ENCODE measurements at places on chromosomes 7 and 10. TPM values are rescaled to one million over a fixed set of nuclear protein-coding genes. Genes with fewer than 3 reads are reported as not detected.

GRCh38 chr7:26658389-26659084 lies 205.9 kb downstream of the SKAP2 start:
- H3K27me3 ChIP-seq: peaks cover 21% of the 10 kb centered on the region
- DNase-seq: no peak
- no peaks in the 10 kb centered on the region for H3K4me1 ChIP-seq
- no peak overlapping the region for H3K27ac ChIP-seq
- no peak overlapping the region for H3K4me3 ChIP-seq
- no peaks in the 10 kb centered on the region for H3K36me3 ChIP-seq

DNA sequence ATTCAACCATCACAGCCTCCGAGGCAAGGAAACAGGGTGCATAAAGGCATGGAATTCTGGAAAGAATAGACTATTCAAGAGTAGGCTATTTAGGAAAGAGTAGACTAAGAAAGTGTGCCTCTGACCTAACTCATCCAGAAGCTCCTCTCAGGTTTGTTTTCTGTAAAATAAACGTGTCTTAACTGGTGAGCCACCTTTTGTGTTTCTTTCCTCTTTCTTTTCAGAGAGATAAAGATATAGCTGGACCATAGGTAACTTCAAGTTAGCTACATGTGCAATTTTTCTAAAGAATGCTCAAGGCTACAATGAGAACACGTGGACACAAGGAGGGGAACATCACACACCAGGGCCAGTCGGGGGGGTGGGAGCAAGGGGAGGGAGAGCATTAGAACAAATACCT lies 577.0 kb downstream of the TYW1 start:
- no peaks in the 10 kb centered on the region for H3K36me3 ChIP-seq
- H3K4me3 ChIP-seq: no peak overlapping the region
- no peaks in the 10 kb centered on the region for H3K4me1 ChIP-seq
- H3K27ac ChIP-seq: no peak overlapping the region

- DNase-seq: no peak
- H3K4me3 ChIP-seq: no peak overlapping the region
- H3K4me1 ChIP-seq: no peaks in the 10 kb centered on the region
- H3K27me3 ChIP-seq: peaks cover 5% of the 10 kb centered on the region
- peaks cover under 1% of the 10 kb centered on the region for H3K36me3 ChIP-seq
These were observed 114.7 kb downstream of the PDGFA start for GRCh38 chr7:404812-405488.

The ING3 gene
- total RNA-seq: 45.1 TPM

The HOXA5 gene
- not detected for total RNA-seq

DNA sequence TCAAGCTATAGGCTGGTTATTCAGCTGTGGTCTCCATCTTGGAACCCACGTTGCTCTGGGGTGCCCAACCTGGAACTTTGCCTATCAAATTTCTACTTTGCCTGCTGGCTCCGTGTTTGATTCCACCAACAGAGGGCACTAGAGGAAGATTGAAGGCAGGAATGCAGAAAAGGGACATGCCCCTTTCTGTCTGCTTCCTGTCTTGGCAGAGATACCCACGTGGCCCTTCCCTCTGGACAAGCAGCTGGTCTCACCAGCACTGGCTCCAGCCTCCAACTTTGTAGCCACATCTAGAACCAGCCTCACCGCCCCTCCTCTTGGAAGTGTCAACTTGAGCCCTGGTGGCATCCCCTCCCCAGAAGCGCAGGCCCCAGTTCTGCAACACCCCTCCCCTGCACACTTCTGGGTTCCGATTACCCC lies 52.1 kb upstream of the ZNF438 start:
- H3K27me3 ChIP-seq: no peaks in the 10 kb centered on the region
- no peak overlapping the region for H3K4me3 ChIP-seq
- peak; percentile 76 for DNase-seq
- H3K36me3 ChIP-seq: no peaks in the 10 kb centered on the region

DNA sequence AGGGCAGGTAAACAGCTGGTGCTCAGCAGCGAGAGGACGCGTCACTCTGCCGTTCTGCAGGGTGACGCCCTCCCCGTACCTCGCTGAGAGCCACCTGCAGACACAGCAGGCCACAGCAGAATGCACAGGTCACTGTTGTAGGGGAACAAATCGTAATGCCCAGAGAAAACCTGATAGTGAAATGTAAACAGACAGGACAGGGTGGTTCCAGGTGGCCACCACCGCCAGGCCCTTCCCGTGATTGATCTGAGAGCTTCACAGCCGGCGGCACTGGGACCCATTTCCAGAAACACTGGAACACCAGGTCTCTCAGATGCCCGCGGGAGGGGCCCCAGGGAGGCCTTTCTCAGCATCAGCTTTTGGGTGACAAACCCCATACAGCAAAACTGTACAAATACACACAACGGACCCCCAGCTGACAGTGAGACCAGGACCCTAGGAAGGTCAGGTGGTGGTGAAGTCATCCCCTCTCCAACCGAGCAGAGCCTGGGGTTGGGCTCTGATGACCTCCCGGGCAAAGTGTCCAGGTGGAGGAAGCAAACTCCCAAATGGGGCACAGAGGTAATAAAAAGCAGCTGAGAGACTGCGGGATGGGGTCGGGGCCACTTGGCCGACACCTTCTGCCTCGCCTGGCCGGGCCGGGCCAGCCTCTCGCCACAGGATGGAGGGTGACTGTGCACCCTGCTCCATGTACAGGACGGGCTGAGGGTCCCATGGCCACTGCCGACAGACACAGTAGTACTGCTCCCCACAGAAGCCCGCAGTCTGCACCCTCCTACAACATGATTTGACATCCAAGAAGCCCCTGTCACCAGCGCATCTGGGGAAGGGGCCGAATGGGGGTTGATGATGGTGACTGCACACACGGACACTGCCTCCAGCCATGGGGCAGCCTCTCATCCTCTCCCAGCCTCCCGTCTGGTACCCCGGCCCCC lies 4.6 kb downstream of the BHLHA15 start:
- no peaks in the 10 kb centered on the region for H3K27me3 ChIP-seq
- H3K4me1 ChIP-seq: peaks cover 20% of the 10 kb centered on the region
- no peaks in the 10 kb centered on the region for H3K36me3 ChIP-seq
- no peak overlapping the region for H3K27ac ChIP-seq
- DNase-seq: no peak
- no peak overlapping the region for H3K4me3 ChIP-seq

GRCh38 chr7:45583296-45583695 lies 9.1 kb downstream of the ADCY1 start:
- no peak for DNase-seq
- H3K36me3 ChIP-seq: no peaks in the 10 kb centered on the region
- H3K27ac ChIP-seq: no peak overlapping the region
- H3K27me3 ChIP-seq: no peaks in the 10 kb centered on the region
- no peaks in the 10 kb centered on the region for H3K4me1 ChIP-seq
- H3K4me3 ChIP-seq: no peak overlapping the region

DNA sequence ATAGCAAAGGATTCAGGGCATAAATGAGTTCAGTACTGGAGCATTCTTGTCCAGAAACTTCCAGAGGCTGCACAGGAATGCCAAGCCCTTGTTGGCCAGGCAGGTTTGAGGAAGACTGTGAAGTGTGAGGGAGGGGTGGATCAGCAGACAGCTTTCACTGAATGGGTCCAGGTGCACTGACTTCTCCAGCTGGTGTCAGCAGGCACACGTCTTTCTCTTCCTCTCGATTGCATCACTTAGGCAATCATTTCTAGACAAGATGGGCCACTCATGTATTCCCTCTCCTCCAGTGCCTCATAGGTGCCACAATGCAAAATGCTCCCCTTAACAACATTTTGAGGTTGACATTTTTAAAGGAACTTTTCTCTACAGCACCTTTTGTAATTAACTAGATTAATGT lies 15.6 kb upstream of the PLEKHS1 start:
- no peaks in the 10 kb centered on the region for H3K4me1 ChIP-seq
- H3K4me3 ChIP-seq: no peak overlapping the region
- H3K36me3 ChIP-seq: no peaks in the 10 kb centered on the region
- no peak for DNase-seq

GRCh38 chr7:144606261-144606660 lies 202.8 kb upstream of the NOBOX start:
- no peak overlapping the region for H3K27ac ChIP-seq
- no peaks in the 10 kb centered on the region for H3K4me1 ChIP-seq
- no peak for DNase-seq
- no peak overlapping the region for H3K4me3 ChIP-seq
- H3K36me3 ChIP-seq: peaks cover 2% of the 10 kb centered on the region
- no peaks in the 10 kb centered on the region for H3K27me3 ChIP-seq

All from activated T-cell treated with anti-CD3 and anti-CD28 coated beads, Interleukin-2, amount 50 U/mL, for 72 hours (primary cell).